Kidney (tissue), 22 donors: ENCODE measurements at places on chromosomes 4 and X. TPM values are rescaled to one million over a fixed set of nuclear protein-coding genes. Genes with fewer than 3 reads are reported as not detected.

TENM3 gene
- 6.8 TPM for total RNA-seq

DNA sequence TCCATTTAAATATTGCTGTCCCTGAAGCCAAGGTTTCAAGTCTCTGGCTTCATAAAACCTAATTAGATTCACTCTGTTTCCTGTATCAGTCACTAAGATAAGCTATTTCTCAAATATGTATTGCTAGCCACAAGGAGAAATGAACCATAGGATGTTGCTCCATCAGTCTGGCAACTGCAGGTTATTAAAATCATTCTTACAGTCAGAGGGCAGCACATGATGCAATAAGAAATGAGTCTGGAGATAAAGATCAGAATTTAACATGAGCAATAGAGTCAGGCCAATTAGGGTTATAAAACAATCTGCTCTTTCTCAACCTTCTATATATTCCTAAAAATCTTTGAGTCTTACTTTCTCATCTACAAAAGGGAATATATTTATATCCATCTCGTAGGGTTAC is 7.2 kb downstream of the PRKG2 start:
- no peaks in the 10 kb centered on the region for H3K36me3 ChIP-seq
- no peak overlapping the region for H3K27ac ChIP-seq
- H3K4me1 ChIP-seq, result no peaks in the 10 kb centered on the region
- no peak overlapping the region for H3K4me3 ChIP-seq
- DNase-seq, result no peak

DNA sequence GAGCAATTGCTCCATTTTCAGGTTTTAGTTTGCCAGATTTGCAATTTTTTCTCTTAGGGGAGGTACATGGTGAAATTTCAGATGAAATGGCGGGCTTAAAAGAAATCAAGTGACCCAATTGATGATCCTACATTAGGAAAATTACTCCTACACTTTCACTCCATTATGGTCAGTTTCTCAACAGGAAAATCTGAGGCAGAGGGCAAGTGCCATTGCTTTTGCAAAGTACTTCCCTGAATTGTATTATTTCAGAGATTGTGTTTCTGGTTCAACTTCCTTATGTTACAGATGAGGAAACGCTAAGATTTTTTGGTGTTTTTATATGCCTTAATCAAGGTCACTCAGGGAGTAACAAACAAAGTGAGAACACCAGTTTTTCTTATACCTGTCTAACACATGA is 302.2 kb downstream of the ARAP2 start:
- H3K4me1 ChIP-seq, result no peaks in the 10 kb centered on the region
- no peaks in the 10 kb centered on the region for H3K27me3 ChIP-seq
- no peaks in the 10 kb centered on the region for H3K36me3 ChIP-seq
- H3K27ac ChIP-seq, result no peak overlapping the region
- no peak overlapping the region for H3K4me3 ChIP-seq

DNA sequence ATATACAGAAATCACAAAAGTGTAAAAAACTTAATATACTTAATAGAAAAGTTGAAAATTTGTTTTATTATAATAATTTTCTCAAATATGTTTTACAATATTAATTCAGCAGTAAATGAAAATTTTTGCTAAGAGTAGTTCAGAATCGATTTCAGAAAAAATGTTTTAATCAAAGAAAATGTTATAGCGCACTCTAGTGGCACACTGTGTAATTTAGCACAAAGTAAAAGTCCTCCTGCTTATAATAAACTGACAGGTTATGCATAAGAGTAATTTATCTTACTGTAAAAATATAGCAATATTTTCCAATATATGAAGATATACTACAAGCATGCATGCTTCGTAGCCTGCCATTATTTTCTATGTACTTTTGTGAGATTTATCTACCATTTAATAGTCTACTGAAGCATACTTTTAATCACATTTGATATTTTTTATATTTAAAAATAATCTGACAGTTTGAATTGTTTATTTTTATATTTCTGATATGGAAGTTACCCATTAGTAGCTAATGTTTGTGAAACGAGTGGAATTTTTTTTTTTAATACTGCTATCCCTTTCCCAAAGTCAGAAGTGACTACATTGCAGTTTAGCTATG is 217.9 kb upstream of the KLHL4 start:
- H3K27ac ChIP-seq, result no peak overlapping the region
- no peaks in the 10 kb centered on the region for H3K27me3 ChIP-seq
- DNase-seq, result peak; percentile 17
- H3K4me1 ChIP-seq, result no peaks in the 10 kb centered on the region

GRCh38 chr4:80196922-80197573 is at the start of gene PRDM8:
Gene PRDM8, plus strand, starts transcription at chr4:80197503. Its CDS starts 2,578 bp downstream, at chr4:80200081.
- peak; percentile 70 for DNase-seq
- peaks cover 76% of the 10 kb centered on the region for H3K27me3 ChIP-seq
- H3K4me3 ChIP-seq, result no peak within 1 kb of the TSS
- no peaks in the 10 kb centered on the region for H3K36me3 ChIP-seq
- no peak within 1 kb of the TSS for H3K27ac ChIP-seq
- no peaks in the 10 kb centered on the region for H3K4me1 ChIP-seq

- H3K36me3 ChIP-seq, result no peaks in the 10 kb centered on the region
- no peaks in the 10 kb centered on the region for H3K27me3 ChIP-seq
- H3K27ac ChIP-seq, result no peak overlapping the region
- no peaks in the 10 kb centered on the region for H3K4me1 ChIP-seq
Measured at GRCh38 chrX:17390419-17390850, 15.4 kb downstream of the NHS start.

DNA sequence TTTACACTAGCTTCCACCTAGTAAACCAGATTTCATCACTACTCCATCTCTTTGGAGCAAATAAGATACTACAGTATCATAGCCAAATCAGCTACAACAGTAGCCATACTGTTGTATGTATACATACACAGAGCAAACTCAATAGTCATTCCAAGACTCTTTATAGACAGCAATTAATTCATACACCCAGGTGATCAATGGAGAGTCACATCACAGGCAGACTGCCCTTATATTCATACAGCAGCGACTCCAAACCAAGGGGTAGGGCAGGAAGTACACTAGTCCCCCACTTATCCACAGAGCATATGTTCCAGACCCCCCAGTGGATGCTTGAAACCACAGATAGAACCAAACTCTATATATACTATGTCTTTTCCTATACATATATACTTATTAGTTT is 76.6 kb downstream of the FBXW7 start:
- H3K4me3 ChIP-seq, result no peak overlapping the region
- no peaks in the 10 kb centered on the region for H3K4me1 ChIP-seq
- H3K27me3 ChIP-seq, result no peaks in the 10 kb centered on the region
- no peaks in the 10 kb centered on the region for H3K36me3 ChIP-seq
- no peak overlapping the region for H3K27ac ChIP-seq

GAGE12E gene
- total RNA-seq, result not detected

DNA sequence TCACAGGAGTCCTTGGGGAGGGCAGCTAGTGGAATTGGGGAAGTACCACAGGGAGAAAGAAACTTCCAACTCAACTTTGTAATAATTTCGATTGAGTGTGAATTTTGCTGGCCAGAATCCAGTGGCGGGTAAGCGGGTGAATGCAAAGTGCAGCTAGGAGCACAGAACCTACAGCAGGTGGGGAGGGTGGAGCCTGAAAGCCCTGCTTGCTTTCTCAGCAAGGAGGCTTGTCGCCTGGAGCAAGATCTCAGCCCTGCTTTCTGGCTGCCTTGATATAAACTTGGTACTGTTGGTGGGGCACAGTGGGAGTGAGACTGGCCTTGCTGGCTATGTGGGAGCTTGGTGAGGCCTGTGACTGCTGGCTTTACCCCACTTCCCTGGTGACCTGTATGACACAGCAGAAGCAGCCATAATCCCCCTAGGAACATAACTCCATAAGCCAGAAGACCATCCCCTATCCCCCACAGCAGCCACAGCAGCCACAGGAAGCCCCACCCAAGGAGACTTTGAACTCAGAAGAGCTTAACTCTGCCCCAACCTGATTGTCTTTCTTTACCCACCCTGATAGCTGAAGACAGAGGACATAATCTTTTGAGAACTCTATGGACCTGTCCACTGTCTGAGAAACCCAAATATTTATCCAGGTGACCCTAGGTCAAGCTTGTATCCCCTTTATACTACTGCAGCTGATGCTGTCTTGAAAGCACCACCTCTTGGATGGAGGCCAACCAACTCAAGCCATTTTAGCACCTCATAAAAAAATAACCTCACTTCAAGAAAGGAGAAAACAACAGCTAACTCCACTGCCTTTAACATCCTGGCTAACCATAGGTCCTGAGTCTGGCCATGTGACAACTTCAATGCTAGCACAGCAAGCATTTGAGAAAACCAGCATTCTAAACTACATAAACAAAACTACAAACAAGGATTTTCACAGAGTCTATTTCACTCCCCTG is 87.2 kb upstream of the PDE5A start:
- H3K36me3 ChIP-seq, result no peaks in the 10 kb centered on the region
- no peak for DNase-seq
- H3K4me1 ChIP-seq, result no peaks in the 10 kb centered on the region
- no peak overlapping the region for H3K27ac ChIP-seq

MAGED4 gene
- total RNA-seq, result 1.9 TPM

- H3K27ac ChIP-seq, result no peak overlapping the region
- H3K36me3 ChIP-seq, result no peaks in the 10 kb centered on the region
- no peaks in the 10 kb centered on the region for H3K27me3 ChIP-seq
- no peaks in the 10 kb centered on the region for H3K4me1 ChIP-seq
Measured at GRCh38 chr4:74751247-74751646, 43.1 kb downstream of the BTC start.

REPS2 gene
- total RNA-seq, result 36.3 TPM

SMIM10L2A gene
- total RNA-seq, result 3.5 TPM

DNA sequence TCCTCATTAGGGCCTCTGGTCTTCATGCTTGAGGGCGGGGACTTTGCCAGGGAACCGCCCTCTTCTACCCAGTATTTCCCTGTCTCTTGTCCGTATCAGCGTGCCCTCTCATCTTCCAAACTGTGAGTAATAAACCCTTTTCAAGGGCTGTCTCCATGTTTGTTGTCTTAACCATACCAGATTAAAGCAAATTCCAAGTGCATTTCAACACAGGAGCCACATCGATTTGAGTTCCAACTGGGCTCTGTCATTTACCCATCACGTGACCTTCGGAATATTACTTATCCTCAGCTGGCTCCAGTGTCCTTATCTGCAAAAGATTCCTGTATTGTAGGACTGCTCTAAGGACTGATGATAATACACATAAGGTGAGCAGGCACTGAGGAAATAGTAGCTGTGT is 6.4 kb upstream of the PHEX start:
- no peak overlapping the region for H3K4me3 ChIP-seq
- no peaks in the 10 kb centered on the region for H3K4me1 ChIP-seq
- no peaks in the 10 kb centered on the region for H3K27me3 ChIP-seq
- DNase-seq, result no peak

DNA sequence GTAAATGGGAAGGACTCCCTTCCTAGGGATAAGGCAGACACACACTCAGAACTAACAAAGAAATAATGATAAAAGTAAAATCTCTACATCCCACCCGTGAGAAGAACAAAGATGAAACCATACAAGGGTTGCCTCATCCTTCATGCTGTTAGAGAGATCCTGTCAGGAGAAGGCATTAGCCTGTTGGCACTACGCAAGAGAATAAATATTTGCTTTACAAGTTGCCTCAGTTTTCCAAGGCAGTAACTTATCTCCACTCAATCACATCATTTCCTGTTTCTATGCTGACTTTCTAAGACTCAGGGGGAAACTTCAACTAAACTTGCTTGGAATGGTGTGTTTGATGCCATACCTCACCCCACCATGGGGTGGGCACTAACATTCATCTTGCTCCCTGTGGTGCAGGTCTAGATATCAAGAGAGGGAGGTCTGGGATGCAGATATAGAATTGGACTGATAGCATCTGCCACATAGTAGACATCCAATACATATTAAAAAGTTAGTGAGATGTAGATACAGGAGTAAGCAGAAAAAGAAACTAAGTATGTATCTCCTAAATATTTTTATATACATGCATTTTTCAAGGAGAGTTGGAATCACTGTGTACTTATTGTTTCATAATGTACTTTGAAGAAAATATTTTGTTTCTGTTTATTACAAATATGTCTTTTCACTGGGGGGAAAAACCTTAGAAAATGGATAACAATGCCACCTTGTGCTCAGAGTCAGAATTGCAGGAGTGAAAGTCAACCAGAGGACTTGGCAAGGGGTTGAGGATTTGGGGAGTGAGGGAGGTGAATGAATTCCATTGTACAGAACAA is 57.2 kb upstream of the BEX4 start:
- no peak overlapping the region for H3K4me3 ChIP-seq
- H3K36me3 ChIP-seq, result no peaks in the 10 kb centered on the region
- H3K27ac ChIP-seq, result no peak overlapping the region
- no peaks in the 10 kb centered on the region for H3K4me1 ChIP-seq
- no peaks in the 10 kb centered on the region for H3K27me3 ChIP-seq

DNA sequence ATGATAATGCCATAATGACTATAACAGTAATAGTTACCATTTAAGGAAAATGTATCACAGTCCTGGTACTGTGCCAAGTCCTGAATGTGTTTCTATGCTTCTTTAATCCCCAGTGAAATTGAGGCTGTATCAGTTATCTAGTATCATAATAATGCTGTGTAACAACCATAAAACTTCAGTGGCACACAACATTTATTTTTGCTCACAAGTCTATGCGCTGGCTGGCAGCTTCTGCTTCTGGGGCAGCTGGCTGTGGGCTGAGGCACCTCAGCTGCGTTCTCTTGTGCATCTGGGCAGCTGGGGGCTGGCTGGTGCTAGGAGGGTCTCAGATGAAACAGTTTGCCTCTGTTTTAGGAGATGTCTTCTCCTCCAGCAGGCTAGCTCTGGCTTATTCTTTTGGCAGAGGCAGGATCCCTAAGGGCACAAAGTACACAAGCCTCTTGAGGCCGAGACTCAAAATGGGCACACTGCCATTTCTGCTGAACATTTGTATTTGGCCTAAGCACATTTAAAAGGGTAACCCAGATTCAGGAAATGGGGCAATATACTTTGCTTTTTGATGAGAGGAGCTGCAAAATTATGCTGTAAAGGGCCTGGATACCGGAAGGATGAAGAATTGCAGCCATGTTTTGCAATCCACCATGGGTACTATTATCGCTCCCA is 62.6 kb upstream of the DHX15 start:
- H3K4me1 ChIP-seq, result peaks cover 4% of the 10 kb centered on the region
- no peak for DNase-seq
- no peaks in the 10 kb centered on the region for H3K27me3 ChIP-seq

GRCh38 chr4:86386817-86387415 is 27.1 kb upstream of the MAPK10 start:
- H3K4me3 ChIP-seq, result no peak overlapping the region
- no peak for DNase-seq
- H3K4me1 ChIP-seq, result no peaks in the 10 kb centered on the region
- no peaks in the 10 kb centered on the region for H3K27me3 ChIP-seq
- H3K36me3 ChIP-seq, result no peaks in the 10 kb centered on the region

- H3K4me3 ChIP-seq, result no peak overlapping the region
- no peaks in the 10 kb centered on the region for H3K27me3 ChIP-seq
- no peak for DNase-seq
- H3K36me3 ChIP-seq, result no peaks in the 10 kb centered on the region
- H3K27ac ChIP-seq, result no peak overlapping the region
Measured at GRCh38 chr4:122364700-122365404, 14.0 kb upstream of the ADAD1 start.

SPANXD gene
- not detected for total RNA-seq

DNA sequence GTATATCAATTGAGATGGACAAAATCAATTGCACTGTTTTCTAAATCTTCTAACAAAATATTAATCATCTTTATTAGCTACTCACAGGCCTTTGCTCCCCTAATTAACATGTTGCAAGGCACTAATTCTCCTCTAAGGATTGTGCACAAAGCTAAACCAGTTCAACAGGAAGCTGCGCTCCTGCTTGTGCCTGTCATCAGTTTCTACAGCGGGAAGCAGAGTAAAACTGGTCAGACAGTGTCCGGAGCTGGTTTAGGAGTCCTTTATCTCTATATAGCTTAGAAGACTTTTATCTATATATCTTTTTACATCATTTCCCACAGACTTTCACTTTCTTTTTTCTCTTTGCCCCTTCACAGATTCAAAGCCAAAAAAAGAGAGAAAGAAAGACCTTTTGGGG is 79.1 kb downstream of the ELOVL6 start:
- H3K27ac ChIP-seq, result no peak overlapping the region
- DNase-seq, result no peak
- H3K4me3 ChIP-seq, result no peak overlapping the region
- no peaks in the 10 kb centered on the region for H3K36me3 ChIP-seq
- H3K4me1 ChIP-seq, result no peaks in the 10 kb centered on the region
- H3K27me3 ChIP-seq, result no peaks in the 10 kb centered on the region
